ENCODE measurements at places on chromosomes 1 and 21.

- no peak for DNase-seq
Observed at GRCh38 chr21:22885614-22886013, 1887.4 kb downstream of the NCAM2 start.

GRCh38 chr1:31651089-31651420 is 6.4 kb upstream of the PEF1 start:
- no peak for DNase-seq

DNA sequence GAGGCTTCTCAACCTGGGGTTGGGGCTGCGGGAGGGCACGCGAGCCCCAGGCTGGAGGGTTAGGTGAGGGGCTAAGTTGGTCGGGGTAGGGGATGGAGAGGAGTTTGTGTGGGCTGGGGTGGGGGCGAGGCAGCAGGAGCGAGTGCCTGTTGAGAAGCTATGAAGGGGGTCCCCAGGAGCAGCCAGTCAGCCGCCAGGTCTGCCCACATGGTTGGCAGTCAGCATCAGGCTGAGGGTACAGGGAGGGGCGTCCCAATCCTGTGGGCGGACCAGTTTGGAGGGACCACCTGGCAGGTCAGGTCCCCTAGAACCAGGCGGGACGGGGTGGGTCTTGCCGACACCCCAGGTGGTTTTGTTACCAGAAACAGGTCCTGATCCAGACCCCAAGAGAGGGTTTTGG is 400 bp upstream of the TRIM17 start:
- no peak for DNase-seq

DNA sequence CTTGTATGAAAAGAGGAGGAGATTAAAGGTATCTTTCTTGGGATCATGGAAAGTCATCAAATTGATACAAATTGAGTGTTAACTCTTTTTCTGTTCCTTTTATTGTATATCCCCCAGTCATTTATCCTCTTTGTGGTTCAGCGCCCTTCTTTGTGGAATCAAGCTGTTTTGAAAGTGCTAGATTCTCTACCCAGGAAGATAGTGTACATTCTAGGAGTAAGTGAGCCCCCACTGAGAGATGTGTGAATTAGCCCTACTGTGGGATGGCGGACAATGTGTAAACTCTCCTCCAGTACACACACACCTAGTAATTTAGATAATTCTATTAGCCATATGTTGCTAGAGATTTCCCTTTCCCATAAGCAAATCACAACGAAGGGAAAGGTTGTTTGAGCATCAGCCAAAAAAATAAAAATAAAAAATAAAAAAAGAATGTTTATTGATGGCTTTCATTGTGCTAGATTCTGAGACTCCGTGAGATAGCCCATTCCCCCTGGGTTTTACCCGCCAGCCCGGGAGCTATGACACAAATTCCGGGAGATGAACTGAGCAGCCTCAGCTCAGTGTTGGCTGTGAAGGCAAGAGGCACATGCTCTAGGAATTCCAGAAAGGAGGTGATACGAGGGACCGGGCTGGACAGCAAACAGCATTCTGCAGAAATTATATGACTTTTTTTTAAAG is 378.4 kb upstream of the RUNX1 start:
- DNase-seq = no peak

Measured in NCI-H1930 (cell line).